ENCODE measurements at places on chromosomes 3 and 15. TPM values are rescaled to one million over a fixed set of nuclear protein-coding genes. Genes with fewer than 3 reads are reported as not detected.

- DNase-seq = no peak
Measured at GRCh38 chr3:171013822-171014748, 12.4 kb downstream of the SLC2A2 start.

- peak; percentile 1 for DNase-seq
Measured at GRCh38 chr3:192122832-192123594, 604.3 kb downstream of the FGF12 start.

DNA sequence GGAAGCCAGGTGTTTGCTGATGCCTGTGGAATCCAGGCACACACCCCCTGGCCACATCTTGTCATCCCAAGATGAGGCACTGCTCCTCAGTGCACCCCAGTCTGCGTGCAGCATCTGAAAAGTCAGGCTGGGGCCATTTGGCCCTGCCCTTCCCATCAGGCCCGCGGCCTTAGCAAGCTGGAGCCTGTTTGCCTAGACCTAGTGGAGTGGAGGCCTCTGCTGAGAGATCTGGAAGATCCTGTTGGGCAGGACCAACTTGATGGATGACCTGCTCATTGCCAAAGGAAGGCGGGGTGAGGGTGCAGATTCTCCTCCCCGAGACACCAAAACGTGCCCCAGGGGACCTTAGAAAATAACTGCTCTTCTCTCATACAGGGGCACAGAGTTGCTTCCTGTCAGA, 220.2 kb downstream of the SHQ1 start:
- no peak for DNase-seq

GRCh38 chr15:49145651-49146609, 9.5 kb downstream of the COPS2 start:
- DNase-seq = peak; percentile 53

- peak; percentile 89 for DNase-seq
Measured at GRCh38 chr3:187186801-187187421, 10.4 kb upstream of the RTP1 start.

DNA sequence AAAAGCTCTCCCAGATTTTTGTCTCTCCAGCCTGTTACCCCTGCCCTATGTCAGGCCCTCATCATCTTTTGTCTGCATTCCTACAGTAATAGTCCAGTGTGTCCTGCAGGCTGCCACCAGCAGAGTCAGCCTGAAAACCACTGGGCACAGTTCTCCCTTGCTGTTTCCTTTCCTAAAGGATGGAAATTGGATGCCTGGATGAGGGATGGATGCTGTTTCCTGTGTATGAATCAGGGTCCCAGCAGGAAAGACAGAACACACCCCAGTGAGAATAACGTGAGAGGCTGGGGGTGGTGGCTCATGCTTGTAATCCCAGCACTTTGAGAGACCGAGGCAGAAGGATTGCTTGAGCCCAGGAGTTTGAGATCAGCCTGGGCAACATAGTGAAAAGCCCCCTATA, 3.3 kb upstream of the SNX33 start:
- DNase-seq = no peak

- DNase-seq = no peak
Measured at GRCh38 chr15:101049856-101050622, 130.9 kb downstream of the LRRK1 start.

DNA sequence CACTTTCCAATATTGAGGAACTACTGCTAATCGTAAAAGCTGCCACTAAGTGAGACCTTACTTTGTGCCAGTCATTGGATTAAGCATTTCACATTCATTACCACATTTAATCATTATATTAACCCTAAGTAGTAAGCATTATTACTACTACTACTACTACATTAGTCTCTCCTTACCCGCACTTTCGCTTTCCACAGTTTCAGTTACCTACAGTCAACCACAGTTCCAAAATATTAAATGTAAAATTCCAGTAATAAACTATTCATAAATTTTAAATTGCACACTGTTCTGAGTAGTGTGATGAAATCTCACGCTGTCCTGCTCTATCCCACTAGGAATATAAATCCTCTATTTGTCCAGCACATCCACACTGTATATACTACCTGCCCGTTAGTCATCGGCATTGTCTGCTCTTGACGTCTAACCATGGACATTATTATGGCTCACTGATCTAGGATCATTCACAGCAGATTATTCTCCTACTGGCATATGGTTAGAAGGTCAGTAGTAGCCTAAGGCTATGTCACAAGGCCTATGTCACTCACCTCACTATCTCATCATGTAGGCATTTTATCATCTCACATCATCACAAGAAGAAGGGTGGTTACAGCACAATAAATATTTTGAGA, 121.1 kb downstream of the GSK3B start:
- DNase-seq = no peak

GRCh38 chr3:15098503-15099363, at the start of gene RBSN:
Gene RBSN, minus strand, starts transcription at chr3:15099148. Its CDS starts 3,028 bp downstream, at chr3:15096120.
- DNase-seq = peak; percentile 98

- peak; percentile 87 for DNase-seq
Measured at GRCh38 chr15:63610209-63610841, 13.1 kb downstream of the FBXL22 start.

- DNase-seq = peak; percentile 78
Measured at GRCh38 chr3:178810181-178810580, 261.4 kb downstream of the ZMAT3 start.

DNA sequence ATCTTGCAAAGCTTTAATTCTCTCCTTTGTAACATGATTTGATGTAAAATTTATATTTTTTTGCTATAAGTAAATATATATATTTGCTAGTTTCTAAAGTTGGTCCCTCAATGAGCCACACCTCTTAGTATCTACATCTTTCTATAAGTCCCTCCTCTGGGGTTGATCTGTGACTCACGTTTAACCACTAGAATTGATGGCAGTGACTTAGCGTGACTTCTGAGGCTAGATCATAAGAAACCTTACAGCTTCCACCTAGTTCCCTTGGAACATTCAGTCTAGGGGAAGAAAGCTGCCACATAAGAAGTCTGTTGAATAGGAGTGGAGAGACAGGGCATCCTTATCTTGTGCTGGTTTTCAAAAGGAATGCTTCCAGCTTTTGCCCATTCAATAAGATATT, 56.6 kb upstream of the TNIK start:
- DNase-seq = no peak

- DNase-seq = peak; percentile 8
Measured at GRCh38 chr3:52286777-52287110, 884 bp upstream of the GLYCTK start.

- DNase-seq = no peak
Measured at GRCh38 chr3:39445927-39446326, 21.6 kb upstream of the MOBP start.

DNA sequence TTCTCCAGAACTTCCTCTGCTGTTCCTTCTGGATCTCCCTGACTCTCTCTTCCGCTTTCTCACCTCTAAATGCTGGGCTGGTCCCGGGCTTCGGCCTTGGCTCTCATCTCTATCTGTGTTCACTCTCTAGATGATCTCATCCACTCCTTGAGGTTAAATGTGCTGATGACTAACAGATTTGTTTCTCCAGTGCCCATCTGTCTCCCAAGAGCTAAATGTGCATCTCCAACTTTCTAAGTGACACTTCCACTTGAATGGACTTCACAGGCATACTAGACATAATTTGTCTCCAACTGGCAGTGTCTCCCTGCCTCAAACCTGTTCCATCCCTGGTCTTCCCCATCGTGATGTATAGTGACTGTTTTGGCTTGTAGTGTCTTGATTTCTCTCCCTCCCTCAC, 95.3 kb downstream of the ITPR1 start:
- peak; percentile 78 for DNase-seq

GRCh38 chr3:58434990-58435389, 1.4 kb upstream of the PDHB start:
- peak; percentile 86 for DNase-seq

DNA sequence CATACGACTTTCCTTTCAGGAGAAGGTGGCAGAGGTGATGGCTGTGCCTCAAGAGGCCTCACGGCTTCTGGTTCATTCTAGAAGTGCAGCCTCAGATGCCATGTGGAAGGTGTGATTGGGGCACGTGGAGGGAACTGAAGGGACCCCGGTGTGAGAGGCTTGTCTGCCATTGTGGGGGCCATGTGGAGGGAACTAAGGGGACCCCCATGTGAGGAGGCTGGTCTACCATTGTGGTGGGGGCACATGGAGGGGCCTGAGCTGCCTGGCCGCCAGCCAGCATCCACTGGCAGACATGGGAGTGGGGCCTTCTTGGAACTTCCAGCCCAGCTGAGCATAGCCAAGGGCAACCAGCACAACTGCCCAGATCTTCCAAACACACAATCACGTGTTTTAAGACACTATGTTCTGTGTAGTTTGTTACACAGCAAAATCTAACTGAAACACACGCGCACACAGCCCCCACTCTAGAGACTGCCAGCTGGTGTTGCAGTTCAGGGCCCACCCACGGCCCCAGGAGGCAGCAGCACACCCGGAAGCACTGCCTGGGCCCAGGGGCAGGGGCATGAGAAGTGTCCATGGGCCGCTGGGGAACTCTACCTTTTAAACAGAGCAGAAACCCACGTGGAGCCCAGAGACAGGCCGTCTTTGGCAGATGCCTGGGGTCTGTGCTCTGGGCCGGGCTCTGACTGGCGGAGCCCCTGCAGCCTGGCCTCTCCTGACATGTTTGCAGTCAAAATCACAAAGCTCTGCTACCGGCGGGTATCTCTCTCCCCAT, 66.8 kb downstream of the IQSEC1 start:
- DNase-seq = no peak

- no peak for DNase-seq
Measured at GRCh38 chr3:14907043-14907966, 40.1 kb upstream of the NR2C2 start.

DNA sequence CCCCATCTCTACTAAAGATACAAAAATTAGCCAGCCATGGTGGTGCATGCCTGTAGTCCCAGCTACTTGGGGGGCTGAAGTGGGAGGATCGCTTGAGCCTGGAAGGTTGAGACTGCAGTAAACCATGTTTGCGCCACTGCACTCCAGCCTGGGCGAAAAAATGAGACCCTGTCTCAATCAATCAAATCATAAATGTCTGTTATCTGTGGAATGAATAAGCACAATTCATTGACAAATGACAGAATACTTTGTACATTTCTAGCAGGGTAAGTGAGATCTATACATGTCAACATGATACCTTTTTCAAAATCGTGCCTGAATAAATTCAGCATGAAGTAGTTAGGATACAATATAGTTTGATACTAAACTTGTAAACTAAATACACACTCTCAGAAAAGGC, 181.2 kb downstream of the FOXP1 start:
- DNase-seq = no peak

- DNase-seq = peak; percentile 19
Measured at GRCh38 chr3:178703268-178703975, 167.2 kb downstream of the KCNMB2 start.

- peak; percentile 20 for DNase-seq
Measured at GRCh38 chr3:70358978-70359580, 46.6 kb upstream of the MDFIC2 start.

GRCh38 chr3:18208856-18209255, 216.3 kb downstream of the SATB1 start:
- no peak for DNase-seq

GRCh38 chr15:66045542-66045941, 176.3 kb downstream of the RAB11A start:
- no peak for DNase-seq

GRCh38 chr3:122475316-122475715, 39.4 kb downstream of the KPNA1 start:
- no peak for DNase-seq

DNA sequence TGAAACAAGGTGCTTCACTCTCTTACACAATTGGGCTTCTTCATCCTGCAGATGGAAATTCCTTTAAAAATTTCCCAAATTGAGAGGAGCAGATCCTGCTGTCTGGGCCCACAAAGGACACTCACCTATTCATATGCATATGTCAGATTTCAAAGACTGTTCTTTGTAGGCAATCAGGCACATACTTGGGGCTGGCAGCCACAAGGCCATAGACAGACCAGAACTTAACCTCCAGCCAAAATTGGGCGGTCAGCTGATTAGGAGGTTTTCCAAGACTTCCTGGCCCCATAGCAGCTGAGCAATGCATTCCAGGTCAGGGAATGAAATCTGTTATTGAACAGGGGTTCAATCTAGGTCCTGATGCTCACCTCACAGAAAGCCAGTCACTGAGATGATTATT, 15.0 kb upstream of the HPS3 start:
- no peak for DNase-seq

GRCh38 chr15:80160570-80161156, 7.9 kb downstream of the FAH start:
- DNase-seq = peak; percentile 77

DNA sequence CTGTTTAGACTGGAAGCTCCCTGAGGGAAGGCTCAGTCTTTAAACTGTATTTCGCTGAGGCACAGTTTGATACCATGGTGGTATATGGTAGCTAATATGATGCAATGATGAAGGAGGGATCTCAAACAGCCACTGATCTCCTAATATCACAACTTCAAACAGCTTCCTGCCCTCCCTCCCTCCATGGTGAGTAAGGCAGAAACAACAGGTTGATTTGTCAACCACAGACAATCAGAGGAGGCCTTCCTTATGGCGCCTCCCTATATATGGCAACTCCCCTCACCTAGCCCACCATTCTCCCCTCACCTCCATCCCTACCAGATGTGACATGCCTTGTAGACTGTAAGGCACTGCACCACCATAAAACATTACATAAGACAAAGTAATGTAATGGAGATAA, 316.5 kb upstream of the ICE2 start:
- DNase-seq = no peak

DNA sequence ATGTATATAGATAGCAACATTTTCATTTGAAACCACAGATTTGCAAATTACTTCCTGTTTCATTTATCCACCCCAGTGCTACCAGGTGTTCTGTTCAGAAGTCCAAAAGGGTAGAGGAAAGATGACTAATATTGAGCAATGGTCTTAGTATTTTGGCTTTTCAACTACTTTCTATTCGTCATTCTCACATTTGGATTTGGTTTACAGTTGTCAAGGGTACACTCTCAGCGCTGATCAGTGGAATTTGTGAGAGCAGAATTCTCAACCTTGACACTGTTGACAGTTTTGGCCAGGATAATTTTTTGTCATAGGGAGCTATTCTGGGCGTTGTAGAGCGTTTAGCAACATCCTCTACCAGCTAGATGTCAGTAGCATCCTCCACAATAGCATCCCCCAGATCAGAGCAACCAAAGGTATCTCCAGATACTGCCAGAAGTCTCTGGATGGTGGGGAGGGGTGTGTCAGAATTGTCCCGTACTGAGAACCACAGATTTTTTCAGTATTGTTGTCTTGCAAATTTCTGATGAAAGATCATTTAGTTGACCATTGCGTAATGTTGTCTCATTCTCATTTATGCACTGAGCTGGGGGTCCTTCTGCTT, 4.2 kb downstream of the HMCES start:
- no peak for DNase-seq

- no peak for DNase-seq
Measured at GRCh38 chr3:186823386-186823785, 17.1 kb upstream of the RFC4 start.

GRCh38 chr3:174863488-174863887, 4.4 kb downstream of the NAALADL2 start:
- DNase-seq = peak; percentile 18

GRCh38 chr15:96166223-96167200, 164.0 kb upstream of the NR2F2 start:
- DNase-seq = no peak

PLD1 gene
- 6.0 TPM for total RNA-seq

C2CD4A gene
- total RNA-seq = not detected

KLHDC8B gene
- 45.0 TPM for total RNA-seq

ZNF717 gene
- 7.0 TPM for total RNA-seq

SLC7A14 gene
- 0.24 TPM for total RNA-seq

CSPG4 gene
- total RNA-seq = 19.6 TPM

WDR82 gene
- 58.6 TPM for total RNA-seq

MGLL gene
- total RNA-seq = 102 TPM

KCNAB1 gene
- total RNA-seq = 0.16 TPM

DNAJC19 gene
- total RNA-seq = 29.5 TPM

PPM1L gene
- total RNA-seq = 5.1 TPM

CFAP91 gene
- 0.45 TPM for total RNA-seq

A4GNT gene
- total RNA-seq = not detected

SRGAP3 gene
- total RNA-seq = 5.3 TPM

RARB gene
- not detected for total RNA-seq

SAMMSON gene
- total RNA-seq = 0.08 TPM

CHST2 gene
- 5.1 TPM for total RNA-seq

Measured in myocyte (in vitro differentiated cells).